ENCODE measurements at places on chromosomes 5 and 9.

- no peak for DNase-seq
These were observed 1.1 kb downstream of the NFIB start for GRCh38 chr9:14312719-14313377.

GRCh38 chr5:56737002-56737621 lies 78.2 kb upstream of the MAP3K1 start:
- DNase-seq: no peak

DNA sequence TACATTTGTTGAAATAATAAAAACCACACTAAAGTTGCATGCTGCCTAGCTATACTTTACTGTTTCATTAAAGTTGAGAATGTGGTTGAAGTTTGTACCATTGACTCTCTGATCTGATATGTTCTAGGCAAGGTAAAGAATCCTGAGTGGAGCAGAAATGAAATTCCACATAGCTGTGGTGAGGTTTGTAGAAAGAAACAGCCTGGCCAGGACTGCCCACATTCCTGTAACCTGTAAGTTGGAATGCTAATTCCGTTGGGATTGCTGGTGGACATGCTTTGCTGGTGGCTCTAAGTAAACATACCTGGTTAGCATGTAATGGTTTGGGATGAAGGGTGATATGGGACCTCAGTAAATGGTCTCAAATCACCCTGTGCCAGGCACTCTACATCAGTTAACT lies 16.8 kb downstream of the NFX1 start:
- DNase-seq: no peak

- no peak for DNase-seq
These were observed 20.1 kb upstream of the NIM1K start for GRCh38 chr5:43171926-43172325.

GRCh38 chr9:32015795-32016194 lies 368.6 kb upstream of the ACO1 start:
- no peak for DNase-seq

GRCh38 chr5:157116483-157116954 lies 7.7 kb upstream of the HAVCR2 start:
- no peak for DNase-seq

- no peak for DNase-seq
These were observed 161.9 kb downstream of the TRIO start for GRCh38 chr5:14305045-14305444.

DNA sequence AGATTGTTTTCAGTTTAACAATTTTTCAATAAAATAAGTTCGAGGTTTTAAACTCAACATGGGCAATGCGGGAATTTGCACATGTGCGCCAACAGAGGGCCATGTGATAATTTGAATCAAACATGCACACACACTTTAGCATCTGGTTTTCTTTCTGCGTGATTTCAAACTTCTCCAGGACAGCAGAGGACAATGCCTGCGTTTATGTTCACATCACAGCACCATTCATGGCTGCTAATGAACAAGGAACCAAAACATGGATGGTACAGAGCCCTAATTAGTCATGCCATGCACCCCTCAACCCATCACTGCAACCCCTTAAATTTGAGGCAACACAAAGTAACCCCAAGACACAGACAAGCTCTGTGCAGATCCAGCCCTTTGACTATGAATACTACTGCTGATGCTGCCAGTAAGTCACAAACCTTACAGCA lies 2.8 kb downstream of the SHC3 start:
- DNase-seq: no peak

GRCh38 chr5:120942596-120943350 lies 478.7 kb downstream of the PRR16 start:
- DNase-seq: no peak

- DNase-seq: no peak
These were observed 47.8 kb upstream of the NR5A1 start for GRCh38 chr9:124555043-124555442.

GRCh38 chr9:127814619-127815511 lies 12.2 kb downstream of the FPGS start:
- DNase-seq: no peak

GRCh38 chr5:180170106-180170809 lies 38.8 kb downstream of the RASGEF1C start:
- DNase-seq: no peak

DNA sequence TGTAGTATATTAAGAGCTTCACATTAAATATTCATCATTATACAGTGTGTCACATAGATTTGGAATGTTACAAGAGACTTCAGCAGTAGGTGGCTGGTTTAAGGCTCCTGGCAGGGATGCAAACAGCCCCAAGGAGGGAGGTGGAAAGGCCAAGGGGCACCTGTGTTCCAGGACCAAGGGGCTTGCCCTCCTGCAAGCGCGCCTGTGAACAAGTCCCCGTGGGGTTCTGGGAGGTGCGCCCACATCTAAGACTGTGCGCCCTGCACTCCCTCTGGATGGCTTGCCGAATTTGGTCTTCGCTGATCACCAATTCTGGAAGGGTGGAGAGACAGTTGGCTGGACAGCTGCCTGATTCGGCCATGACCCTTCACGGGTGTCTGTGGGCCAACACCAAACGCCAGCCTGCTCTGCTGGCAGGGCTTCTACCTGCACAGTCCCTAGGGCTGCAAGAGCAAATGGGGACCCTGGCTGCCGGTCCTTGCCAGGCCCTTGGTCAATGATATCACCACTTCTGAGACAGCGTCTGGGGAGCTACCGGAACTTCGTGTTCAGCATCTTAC lies 12.1 kb upstream of the SLC25A51 start:
- no peak for DNase-seq

- DNase-seq: no peak
These were observed 98.1 kb upstream of the TUT7 start for GRCh38 chr9:86452201-86452828.

DNA sequence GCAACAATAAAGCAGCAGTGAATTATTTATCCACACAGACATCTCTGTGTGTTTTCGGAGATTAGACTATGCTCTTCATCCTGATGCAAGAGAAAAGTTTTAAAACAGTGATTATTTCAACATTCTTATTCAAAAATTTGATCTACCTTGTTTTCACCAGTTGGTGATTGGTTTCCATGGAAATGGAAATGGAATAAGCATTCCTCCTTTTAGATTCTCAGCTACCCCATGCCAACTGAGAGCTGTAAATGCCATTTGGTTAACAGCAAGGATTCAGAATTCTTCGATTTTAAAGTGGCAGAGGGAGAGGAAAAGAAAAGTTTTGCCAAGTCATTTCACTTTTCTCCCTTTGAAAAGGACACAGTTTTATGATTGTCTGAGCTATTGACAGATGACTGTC lies 154.7 kb downstream of the PCSK5 start:
- no peak for DNase-seq

- DNase-seq: no peak
These were observed 102.1 kb downstream of the TMEM174 start for GRCh38 chr5:73274881-73275663.

DNA sequence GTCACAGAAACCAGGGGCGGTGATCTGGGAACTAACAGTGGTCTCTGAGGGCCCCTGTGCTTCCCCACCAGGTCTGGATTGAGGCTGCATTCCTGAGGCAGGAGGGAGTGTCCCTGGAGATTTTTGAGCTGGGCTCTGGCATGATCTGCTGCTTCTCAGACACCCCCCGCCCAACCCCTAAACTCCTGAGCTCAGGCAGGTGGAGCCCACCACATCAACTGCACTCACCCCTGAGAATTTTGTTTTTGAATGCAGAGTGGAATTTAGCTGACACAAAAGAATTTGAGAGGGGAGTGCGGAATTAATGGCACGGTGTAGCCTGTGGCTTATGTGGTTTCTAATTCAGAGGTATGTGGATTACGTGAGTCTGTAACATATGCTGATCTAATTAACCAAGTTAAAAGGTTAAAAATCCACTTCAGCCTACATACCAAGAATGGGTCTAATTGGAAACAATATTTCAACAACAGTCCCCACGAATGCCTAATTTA lies 23.9 kb upstream of the CTSL start:
- DNase-seq: no peak

GRCh38 chr9:136485049-136486045 lies 2.5 kb upstream of the SEC16A start:
- DNase-seq: peak; percentile 72

GRCh38 chr9:93253633-93254032 lies 69.7 kb downstream of the WNK2 start:
- DNase-seq: no peak

GRCh38 chr9:133635098-133635497 lies 1.1 kb upstream of the DBH start:
- DNase-seq: no peak

DNA sequence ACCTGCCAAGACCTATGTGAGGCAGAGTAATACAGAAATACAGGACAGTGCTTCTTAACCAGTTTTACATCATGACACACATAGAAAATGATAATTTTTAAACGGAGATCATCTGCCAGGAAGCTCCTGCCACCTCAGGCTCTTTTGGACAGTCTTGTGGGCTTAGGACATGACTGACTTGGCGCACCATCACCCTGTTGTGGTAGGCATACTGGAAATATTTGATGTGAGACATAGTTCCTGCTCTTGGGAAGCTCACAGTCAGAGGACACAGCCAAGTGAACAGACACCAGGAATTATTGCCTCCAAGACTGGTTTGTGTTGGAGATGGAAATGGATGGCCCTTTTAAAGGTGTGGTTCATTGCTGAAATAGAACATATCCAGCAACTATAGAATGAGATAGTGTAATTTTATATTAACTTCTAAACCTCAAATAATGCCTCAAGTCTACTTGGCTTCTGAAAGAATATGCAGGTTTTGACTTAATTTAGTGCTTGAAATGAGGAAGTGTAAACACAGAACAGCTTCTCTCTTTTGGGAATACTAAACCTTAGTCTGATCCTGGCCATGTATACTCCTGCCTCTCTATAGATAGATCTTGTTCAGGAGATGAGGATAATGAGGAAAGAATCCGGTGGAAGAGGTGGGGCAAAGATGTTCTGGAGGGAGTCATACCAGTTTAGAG lies 19.7 kb downstream of the CPEB4 start:
- no peak for DNase-seq

DNA sequence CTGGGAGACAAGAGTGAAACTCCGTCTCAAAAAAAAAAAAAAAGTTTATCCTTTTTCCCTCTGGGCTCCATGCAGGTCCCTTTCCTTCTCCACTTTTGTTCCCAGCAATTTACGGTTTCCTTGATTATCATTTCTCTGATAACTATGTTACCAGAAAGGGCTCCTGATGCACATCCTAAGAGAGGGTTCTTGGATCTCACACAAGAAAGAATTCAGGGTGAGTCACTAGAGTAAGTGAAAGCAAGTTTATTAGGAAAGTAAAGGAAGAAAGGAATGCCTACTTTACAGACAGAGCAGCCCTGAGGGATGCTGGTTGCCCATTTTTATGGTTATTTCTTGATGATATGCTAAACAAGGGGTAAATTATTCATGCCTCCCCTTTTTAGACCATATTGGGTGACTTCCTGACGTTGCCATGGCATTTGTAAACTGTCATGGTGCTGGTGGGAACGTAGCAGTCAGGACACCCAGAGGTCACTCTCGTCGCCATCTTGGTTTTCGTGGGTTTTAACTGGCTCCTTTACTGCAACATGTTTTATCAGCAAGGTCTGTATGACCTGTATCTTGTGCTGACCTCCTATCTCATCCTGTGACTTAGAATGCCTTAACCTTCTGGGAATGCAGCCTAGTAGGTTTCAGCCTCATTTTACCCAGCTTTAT lies 13.5 kb upstream of the MELK start:
- no peak for DNase-seq

DNA sequence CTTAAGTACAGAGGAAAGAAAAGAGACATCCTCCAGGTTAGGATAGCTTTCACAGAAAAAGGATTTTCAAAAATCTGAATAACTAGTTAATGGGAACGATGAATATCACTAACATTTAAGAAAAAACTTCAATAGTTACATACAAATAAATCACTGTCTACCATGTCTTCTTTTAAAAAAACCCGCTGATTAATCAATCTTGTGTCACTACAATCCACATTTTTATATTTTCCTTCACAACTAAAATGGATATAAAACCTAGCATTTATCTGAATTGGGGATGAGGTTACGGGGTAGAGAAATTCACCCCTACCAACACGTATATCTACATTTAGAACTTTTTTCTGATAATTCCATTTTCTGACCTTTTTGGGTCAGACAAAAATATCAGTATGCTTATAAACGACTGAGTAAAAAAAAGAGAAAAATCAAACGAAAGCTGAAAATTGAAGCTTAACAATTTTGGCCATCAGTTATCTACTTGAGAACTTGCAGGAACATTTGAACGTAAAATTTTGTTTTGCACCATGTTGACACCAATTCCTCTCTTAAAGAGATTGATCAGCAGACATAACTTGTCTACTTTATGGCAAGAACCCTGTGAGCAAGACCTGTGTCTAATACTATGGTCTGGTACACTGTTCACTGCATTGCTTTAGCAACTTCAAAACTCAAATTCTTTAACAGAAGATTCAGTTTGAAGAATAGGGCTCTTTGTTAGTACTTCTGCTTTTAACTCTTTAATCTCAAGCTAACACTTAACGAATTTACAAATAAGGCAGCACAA lies 4.8 kb downstream of the NR3C1 start:
- DNase-seq: no peak

DNA sequence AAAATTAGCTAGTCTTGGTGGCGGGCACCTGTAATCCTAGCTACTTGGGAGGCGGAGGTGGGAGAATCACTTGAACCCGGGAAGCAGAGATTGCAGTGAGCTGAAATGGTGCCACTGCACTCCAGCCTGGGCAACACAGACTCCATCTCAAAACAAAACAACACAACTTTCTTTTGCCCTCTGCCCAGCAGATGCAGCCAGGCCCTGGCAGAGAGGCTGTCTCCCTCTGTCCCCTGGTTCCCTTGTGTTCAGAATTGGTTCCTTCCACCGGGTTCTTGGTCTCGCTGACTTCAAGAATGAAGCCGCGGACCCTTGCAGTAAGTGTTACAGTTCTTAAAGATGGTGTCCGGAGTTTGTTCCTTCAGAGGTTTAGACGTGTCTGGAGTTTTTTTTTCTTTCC lies 30.2 kb upstream of the CEP72 start:
- DNase-seq: no peak

DNA sequence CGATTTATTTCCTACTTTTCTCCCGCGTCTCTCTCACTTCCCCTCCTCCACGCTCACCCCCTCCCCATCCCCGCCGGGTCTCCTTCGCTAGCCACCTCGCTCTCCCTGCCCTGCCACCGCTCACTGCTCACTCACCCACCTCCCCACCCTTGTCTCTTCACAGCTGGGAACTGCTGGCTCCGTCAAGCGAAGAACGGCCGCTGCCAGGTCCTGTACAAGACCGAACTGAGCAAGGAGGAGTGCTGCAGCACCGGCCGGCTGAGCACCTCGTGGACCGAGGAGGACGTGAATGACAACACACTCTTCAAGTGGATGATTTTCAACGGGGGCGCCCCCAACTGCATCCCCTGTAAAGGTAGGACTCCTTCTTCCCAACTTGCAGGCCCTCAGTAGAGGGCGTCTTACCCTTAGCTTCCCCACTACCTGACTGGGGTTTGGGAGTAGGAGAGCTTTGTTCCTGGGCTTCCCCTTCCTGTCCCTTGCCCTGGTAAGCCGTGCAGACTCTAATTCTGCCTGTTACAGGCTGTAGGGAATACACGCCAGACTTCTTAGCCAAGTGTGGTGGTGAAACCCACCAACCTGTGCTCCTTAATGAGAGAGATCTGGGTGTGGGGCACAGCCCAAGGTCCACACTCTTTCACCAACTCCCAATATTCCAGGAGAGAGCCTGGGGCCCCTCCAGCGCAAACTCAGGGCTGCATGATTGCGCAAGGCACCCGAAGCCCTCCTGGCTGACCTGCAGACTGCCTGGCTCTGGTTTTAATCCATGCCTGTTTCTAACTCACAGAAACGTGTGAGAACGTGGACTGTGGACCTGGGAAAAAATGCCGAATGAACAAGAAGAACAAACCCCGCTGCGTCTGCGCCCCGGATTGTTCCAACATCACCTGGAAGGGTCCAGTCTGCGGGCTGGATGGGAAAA lies 2.5 kb downstream of the FST start:
- DNase-seq: no peak

Measured in stimulated activated CD4-positive, alpha-beta T cell treated with anti-CD3 and anti-CD28 coated beads, Interleukin-15, amount 100 ng/mL, for 48 hours (primary cell).